Daoy (cell line): ENCODE measurements at places on chromosomes 3 and 15. TPM values are rescaled to one million over a fixed set of nuclear protein-coding genes. Genes with fewer than 3 reads are reported as not detected.

DNA sequence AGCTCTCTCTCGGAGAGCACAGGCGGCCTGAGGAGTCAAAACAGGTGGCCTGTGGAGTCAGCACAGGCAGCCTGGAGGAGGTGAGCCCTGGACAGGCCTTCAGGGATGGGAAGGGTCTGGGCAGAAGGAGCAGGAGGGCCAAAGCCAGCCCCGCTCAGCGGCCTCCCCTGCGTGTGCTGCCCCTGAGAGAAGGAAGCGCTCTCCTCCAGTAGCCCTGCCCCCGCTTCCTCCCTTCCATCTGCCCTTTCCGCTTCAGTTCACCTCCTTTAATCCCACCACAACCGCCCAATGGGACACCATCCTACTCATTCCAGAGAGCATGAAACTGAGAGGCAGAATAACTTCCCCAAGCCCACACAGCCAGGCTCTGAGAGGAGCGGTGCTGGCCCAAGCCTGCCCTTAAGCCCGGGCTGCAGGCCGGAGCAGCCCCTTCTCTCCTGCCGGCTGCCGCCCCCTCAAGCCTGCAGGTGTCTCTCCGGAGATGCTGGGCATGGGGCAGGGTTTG is 3.2 kb upstream of the NR2E3 start:
- DNase-seq, result no peak

The KBTBD13 gene
- not detected in 2 replicates for total RNA-seq

- DNase-seq, result no peak
Observed at GRCh38 chr3:115160295-115160694, 13.2 kb upstream of the ZBTB20 start.

The AMOTL2 gene
- 99.8 and 102 TPM in 2 replicates for total RNA-seq

The PAK2 gene
- total RNA-seq, result 36.1 and 44.6 TPM in 2 replicates

- DNase-seq, result no peak
Observed at GRCh38 chr15:41568350-41569017, 9.5 kb downstream of the TYRO3 start.

DNA sequence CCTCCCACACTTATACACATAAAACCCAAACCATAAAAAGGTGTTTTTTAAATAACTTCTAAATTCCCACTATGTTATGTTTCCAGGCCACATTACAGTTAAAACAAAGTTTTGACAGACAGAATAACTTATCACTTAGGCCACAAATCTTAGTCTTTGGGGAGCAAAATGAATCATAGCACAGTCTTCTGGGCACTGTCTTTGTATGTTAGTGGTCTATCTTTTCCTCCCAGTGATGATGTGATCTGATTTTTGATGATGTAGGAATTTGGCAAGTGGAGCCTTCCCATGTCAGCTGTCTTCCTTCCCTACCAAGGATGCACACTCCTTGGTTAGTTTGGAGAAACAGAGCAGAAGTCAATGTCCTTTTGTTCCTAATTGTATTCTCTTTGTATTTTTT is 67.3 kb downstream of the THSD4 start:
- DNase-seq, result no peak

GRCh38 chr3:169992156-169992555 is 25.5 kb downstream of the SEC62 start:
- DNase-seq, result no peak

GRCh38 chr3:21909096-21909495 is 158.1 kb upstream of the ZNF385D start:
- no peak for DNase-seq

- DNase-seq, result no peak
Observed at GRCh38 chr15:48560321-48561051, 85.0 kb downstream of the FBN1 start.

DNA sequence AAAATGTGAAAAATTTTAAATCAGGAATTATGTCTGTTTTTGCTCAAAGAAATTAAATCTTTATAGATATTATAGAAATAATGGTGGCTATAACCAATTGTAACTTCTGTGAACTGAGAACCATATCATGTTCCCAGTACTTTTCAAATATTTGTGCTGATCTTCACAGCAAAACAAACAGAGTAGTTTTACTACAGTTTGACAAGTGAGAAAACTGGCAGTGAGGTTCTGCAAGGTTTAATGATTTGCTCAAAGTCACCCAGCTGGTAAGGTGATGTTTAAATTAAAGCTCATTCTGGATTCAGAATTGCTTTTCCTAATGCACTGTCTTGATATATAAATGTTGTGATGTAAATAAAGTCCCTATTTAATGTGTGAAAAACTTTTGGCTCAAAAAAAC is 22.0 kb upstream of the SPTSSB start:
- DNase-seq, result no peak

- DNase-seq, result no peak
Observed at GRCh38 chr3:76400141-76400540, 614.8 kb upstream of the ZNF717 start.

- DNase-seq, result no peak
Observed at GRCh38 chr15:65903296-65904073, 34.2 kb downstream of the RAB11A start.

DNA sequence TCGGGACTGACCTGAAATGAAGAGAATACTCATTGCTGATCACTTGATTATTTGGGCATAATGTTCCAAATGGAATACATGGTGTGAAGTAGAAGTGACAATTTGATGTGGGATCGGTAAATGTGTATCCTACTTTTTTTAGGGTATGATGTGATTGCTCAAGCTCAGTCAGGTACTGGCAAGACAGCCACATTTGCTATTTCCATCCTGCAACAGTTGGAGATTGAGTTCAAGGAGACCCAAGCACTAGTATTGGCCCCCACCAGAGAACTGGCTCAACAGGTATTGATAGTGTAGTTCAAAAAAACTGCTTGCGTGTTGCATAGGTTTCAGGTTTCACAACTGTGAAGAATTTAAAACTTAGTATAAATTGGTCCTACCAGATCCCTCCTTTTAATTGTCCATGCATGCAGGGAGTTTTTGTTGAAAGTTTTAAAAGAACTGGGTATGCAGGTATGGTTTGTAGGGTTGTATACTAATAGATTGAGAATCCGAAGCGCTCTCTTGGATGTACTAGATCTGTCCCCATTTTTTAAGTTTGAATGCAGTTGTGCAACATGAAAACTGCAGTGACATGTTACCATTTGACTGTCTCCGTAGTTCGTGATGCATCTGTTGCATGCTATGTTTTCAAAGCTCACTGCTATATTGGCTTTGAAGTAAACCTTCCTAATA is 1.6 kb downstream of the EIF4A2 start:
- DNase-seq, result no peak

DNA sequence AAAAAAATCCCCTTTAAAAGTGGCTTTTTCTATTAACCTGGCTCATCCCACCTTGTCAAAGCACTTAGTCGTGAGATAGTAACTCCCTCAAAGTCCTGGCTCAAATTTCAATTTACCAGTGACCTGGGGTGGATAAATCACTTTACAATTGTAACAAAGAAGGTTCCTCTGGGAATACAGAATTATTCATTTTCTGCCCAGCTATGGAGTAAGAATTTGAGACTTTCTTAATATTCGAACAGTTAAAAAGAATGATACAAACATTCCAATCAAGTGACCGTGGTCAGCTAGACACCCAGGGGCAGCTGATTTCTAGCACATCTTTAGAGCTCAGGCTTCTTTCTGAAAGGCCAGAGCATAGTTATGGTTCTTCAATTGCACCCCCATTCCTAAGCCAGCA is 291.0 kb upstream of the TGFBR2 start:
- no peak for DNase-seq

The SLC2A2 gene
- total RNA-seq, result not detected in 2 replicates

- DNase-seq, result no peak
Observed at GRCh38 chr3:196241704-196242103, 25.4 kb downstream of the SLC51A start.

- no peak for DNase-seq
Observed at GRCh38 chr15:51589881-51590568, 32.5 kb downstream of the DMXL2 start.

The LDHAL6B gene
- not detected in 2 replicates for total RNA-seq

The MBNL1 gene
- total RNA-seq, result 124 and 162 TPM in 2 replicates

The ZPLD1 gene
- 0.06 TPM in 1 of 2 replicates, not detected in the other for total RNA-seq

The CCR1 gene
- not detected in 2 replicates for total RNA-seq

- DNase-seq, result no peak
Observed at GRCh38 chr3:60025096-60026050, 975.5 kb upstream of the CFAP20DC start.

The NEK11 gene
- 8.6 and 16.4 TPM in 2 replicates for total RNA-seq

The GRM7 gene
- total RNA-seq, result not detected in 2 replicates

The TRPM1 gene
- total RNA-seq, result not detected in 2 replicates

- DNase-seq, result no peak
Observed at GRCh38 chr15:99201408-99202175, 47.8 kb downstream of the TTC23 start.
